Dorsolateral prefrontal cortex (tissue), 122 donors: ENCODE measurements at places on chromosomes 3 and 15.

DNA sequence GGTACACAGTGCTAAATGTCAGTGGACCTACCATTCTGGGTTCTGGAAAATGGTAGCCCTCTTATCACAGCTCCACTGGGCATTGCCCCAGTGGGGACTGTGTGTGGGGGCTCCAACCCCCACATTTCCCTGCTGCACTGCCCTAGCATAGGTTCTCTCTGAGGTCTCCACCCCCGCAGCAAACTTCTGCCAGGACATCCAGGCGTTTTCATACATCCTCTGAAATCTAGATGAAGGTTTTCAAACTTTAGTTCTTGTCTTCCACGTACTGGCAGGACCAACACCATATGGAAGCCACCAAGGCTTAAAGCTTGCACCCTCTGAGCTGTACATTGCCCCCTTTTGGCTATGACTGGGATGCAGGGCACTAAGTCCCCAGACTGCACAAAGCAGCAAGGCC lies 788.2 kb upstream of the ALCAM start:
- DNase-seq: no peak

DNA sequence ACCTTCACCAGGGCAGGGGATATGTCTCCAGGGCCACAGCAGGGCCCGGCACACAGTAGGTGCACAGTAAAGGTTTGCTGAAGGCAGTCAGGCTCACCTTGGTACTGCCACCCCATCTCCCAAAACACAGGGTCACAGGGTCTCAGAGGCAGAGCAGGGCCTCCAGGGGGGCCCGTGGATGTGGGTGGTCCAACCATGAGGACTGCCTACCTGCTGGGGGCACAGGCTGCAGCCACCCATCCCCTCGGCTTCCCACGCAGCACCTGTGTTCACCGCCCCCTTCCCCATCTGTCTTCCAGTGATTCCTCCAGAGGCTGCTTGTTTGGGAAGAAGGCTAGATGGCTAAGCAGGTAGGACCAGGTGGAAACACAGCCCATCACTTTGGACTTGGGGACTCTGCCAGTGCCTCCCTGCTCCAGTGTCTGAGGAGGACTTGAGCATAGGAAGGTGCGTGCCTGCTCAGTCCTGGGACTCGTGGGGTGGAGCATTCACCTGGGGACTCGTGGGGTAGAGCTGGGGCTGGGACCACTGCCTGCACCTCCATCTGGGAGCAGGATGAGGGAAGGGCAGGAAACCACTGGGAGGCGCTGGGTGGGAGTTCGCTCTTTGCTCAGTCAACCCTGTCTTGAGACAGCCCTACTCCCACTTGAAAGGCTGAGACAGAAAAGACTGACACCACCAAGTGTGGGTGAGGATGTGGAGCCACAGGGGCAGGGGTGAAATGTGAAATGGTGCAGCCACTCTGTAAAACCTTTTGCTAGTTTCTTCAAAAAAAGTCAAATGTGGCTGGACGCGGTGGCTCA lies 18.8 kb upstream of the PLXND1 start:
- no peak for DNase-seq

DNA sequence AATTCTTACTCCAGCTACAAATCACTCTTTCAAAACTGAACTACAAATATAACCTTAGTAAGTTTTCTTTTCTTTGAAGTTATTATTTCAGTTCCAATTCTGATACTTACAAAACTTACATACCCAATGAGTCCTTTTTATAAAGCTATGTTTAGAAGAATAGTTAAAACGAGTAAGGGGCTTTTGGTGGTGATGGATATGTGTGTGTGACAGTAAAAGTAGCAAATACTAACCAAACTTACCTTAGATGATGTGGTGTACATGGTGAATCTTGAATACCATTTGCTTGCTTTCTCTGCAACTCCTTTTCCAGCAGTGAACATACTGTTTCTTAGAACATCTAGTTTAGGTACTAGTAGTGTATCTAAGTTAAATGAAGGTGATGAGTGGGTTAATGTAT lies 68.4 kb downstream of the SLC24A1 start:
- no peak for DNase-seq

- DNase-seq: no peak
Observed at GRCh38 chr3:135240426-135240825, 445.4 kb downstream of the EPHB1 start.

- DNase-seq: no peak
Observed at GRCh38 chr3:125123451-125124305, 67.9 kb upstream of the HEG1 start.

DNA sequence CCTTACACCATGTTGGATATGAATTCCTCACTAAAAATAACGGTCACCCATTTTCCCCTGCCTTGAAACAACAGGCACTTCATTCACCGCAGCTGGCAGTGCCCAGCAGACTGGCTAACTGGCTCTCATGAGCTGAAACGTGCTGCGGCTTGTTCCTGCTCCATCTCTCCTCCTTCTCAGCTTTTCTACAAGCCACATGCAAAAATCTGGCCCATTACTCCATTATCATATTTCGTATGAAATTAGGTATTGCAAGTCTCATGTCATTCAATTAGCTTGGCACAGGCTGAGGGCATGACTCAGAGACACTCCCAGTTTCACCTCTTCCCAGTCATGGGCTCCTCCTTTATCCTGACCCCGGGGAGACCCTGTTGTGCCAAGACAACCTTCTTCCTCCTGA lies 60.0 kb downstream of the MAGEF1 start:
- no peak for DNase-seq

DNA sequence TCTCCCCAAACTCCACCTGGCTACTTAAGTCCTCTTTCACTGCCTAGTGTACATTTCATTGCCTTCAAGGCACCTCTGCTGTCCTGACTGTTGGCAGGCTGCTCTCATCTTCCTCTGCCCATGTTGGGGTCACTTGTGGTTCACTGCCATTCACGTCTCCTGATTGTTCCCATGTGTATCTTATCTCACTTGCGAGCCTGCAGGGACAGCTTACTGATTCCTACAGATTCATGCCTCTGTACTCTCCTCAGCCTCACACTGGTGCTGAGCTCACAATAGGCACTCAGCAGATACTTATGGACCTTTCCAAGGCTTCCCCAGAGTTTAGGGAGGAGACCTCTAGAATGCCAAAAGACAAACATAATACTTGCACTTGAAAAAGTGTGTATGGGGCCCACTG lies 28.8 kb upstream of the ANP32A start:
- no peak for DNase-seq

DNA sequence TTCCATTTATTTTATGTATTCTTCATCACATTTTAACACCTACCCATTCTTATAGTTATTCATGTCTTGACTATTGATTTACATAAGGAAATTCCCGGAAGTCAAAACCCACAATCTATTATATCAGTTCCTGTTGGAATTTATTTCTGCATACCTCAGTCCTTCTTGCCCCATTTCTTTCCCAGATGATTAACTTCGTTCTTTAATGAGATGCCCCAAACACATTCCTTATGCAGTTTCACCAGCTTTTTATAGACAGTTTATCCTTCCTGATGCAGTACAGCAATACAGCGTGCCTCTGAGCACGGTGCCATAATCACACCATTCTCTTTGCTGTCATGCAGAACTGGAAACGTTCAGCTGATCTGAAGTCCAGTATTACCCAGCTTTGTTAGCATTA lies 175.8 kb upstream of the NANOGP8 start:
- no peak for DNase-seq

DNA sequence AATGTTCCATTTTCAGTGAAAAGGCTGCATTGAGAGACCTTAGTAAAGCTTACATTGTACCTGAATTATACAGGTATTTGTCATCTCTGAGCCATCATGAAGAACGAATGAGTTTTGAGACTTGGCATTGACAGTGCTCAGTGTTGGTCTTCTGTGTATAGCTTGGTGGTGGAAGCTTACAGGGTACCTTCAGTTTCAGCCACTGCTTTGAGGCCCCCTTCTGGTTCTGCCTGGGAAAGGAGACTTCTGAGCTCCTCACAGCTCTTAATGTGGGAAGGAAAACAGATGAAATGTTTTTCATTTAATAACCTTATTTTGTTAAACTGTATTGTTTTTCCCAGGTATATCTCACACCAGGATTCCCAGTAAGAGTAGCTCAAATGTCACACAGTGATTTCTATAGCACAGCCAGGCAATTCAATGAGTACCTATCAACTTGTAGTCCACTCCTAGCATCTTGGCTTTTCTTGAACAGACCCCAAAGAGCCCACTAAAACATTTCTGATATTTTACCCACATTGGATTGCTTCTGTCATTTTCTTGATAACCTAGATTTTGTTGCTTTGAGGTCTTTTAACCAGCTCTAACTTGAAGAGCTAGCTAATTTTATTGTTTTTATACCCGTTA lies 5.6 kb downstream of the SERPINI1 start:
- DNase-seq: peak; percentile 57

DNA sequence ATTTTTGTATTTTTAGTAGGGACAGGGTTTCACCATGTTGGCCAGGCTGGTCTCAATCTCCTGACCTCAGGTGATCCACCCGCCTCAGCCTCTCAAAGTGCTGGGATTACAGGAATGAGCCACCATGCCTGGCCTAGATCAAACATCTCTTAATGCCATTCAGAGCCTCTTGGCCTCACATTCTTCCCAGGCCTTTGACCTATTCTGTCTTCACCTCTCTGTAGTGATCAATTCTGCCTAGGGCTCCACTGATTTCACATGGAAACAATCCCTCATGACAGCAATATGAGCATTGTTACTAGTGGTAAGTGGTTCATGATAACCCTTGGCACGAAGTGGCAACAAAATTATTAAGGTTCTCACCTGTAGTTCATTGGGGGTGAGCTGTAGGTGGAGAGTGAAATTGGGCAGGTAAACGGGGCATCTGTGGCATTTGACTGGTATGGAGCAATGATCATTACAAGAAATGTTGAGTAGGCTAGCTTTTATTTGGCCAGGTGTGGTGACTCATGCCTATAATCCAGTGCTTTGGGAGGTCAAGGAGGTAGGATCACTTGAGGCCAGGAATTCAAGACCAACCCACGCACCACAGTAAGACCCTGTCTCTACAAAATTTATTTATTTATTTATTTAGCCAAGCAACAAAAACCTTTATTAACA lies 4.8 kb upstream of the ARPIN start:
- DNase-seq: no peak

DNA sequence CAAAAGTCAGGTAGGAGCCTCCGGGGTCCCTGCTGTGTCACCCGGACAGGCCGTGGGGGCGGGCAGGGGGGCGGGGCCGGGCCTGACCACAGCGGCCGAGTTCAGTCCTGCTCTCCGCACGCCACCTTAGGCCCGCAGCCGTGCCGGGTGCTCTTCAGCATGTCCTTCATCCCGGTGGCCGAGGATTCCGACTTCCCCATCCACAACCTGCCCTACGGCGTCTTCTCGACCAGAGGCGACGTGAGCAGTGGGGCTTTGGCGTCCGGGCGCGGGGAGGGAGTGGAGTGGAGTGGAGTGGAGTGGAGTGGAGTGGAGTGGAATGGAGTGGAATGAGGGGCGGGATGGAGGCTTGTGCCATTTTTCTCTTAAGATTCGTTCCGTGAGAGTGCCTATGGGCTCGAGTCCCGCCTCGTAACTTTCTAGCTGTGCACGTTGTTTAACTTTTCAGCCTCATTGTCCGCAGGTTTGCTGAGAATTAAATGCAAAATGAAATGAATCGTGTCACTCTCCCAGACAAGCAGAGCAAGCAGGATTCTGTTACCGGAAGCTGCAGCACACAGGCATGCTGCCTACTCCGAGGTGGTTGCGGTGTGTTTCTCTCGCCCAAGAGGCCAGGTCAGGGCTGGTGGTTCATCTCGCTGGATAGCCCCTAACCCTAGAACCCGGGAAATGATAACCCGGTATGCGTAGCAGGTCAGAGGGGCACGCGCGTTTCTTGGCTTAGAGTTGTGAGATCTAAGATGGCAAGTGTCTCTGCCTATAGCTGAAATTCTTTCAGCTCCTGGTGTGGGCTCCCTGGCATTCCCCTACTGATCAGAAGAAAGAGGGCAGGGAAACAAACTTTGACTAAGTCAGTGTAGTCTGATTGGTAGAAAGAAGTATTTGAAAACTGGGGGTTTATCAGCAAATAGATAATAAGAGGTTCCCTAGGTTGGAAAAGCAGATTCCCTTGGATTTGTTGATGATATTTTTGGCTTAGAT lies at the start of gene FAH:
TSS of gene FAH (plus strand) at position 104 of the 981 bp plus-strand sequence. CDS start at position 160, 56 bp downstream.
- DNase-seq: no peak

GRCh38 chr3:61268644-61269043 lies 17.4 kb upstream of the FHIT start:
- no peak for DNase-seq

DNA sequence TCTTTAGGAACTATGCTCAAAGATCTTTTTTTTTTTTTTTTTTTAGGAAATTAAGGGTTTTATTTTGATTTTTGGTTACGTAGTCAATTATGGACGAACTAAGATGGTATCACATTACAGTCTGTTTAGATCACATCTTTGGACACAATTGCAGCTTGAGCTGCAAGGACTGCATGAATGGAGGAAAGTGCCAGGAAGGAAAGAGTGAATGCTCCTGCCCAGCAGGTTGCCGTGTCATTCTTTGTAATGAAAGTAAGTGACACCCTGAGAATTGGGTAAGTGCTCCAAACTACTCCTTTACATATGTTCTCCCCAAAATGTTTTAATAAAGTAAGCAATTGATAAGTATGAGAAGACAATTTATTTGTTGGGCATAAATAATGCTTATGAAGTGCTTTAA lies 716.5 kb upstream of the GOLIM4 start:
- no peak for DNase-seq

DNA sequence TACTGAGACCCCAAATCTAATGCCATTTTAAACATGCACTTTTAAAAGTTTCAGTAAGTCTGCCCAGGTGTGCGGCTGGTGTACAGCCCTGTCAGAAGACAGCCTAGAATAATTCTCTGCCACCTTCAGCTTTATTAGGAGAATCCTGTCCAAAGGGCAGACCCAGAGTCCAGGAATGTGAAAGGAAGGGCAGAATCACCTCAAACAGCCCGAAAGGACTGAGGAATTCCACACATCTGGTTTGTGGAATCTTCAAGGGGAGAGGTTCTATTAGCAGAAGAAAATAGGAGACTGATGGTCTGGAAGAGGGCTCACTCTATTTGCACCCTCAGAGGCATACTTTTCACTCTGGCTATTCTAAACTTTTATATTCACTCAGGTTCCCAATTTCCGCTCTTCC lies 46.6 kb downstream of the TYRO3 start:
- DNase-seq: no peak

GRCh38 chr15:31558840-31559239 lies 232.2 kb downstream of the KLF13 start:
- no peak for DNase-seq

GRCh38 chr15:99054025-99054387 lies 46.4 kb upstream of the PGPEP1L start:
- DNase-seq: no peak
